ENCODE measurements at places on chromosomes 16 and 17. TPM values are rescaled to one million over a fixed set of nuclear protein-coding genes. Genes with fewer than 3 reads are reported as not detected.

DNA sequence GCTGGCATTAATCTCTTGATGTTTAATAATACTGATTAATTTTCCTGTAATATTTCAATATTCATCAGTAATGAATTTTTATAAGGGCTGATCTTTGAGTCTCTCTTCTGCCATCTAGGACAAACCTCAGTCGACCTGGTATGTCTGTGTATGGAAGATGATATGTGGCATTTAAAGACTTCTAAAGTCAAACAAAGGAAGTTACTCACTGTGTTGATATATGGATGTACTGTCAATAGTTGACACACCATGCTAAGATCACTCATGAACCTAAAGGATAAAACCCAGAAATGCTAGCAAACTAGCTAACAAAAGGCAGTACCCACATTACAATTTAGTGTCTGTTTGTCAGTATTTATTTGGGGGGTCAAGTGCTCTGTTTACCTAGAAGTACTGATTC is 380.7 kb upstream of the GOT2 start:
- H3K27ac ChIP-seq: no peak overlapping the region
- H3K4me1 ChIP-seq: no peaks in the 10 kb centered on the region
- no peak for DNase-seq
- no peaks in the 10 kb centered on the region for H3K27me3 ChIP-seq
- H3K4me3 ChIP-seq: no peak overlapping the region
- no peaks in the 10 kb centered on the region for H3K36me3 ChIP-seq

GRCh38 chr16:53973021-53973420 is 269.1 kb downstream of the FTO start:
- no peaks in the 10 kb centered on the region for H3K36me3 ChIP-seq
- no peak overlapping the region for H3K27ac ChIP-seq
- no peaks in the 10 kb centered on the region for H3K4me1 ChIP-seq
- H3K27me3 ChIP-seq: no peaks in the 10 kb centered on the region

DNA sequence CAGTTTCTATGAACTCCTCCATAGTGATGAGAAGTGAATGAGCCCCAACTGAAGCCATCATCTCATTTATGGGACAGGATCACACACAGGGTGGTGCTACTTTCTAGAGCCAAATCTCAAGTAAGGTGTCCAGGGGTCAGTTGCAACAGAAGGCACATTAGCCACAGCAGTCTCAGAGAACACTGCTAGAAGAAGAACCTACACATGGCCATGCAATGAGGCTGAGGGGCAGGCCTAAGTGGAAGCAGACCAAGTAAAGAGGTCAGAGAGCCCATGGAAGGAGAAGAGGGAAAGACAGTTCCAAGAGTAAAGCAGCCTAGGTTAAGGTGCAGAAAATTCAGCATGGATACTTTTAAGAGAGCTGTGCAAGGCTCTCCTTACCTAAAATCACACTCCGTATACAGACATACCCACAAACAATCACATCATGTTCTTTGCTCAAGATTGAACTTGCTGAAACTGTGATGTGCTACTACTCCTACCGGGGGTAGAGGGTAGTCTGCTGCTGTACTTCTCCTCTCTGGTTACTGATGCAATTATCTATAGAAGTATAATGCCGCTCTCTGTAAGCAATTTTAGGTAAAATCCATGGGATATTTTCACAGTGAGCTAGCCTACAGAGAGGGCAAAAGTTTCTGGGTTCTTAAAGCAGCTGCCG is 1.7 kb downstream of the ABCA8 start:
- peak overlapping the region; percentile 34 for H3K4me3 ChIP-seq
- no peaks in the 10 kb centered on the region for H3K4me1 ChIP-seq

- DNase-seq: no peak
- H3K4me1 ChIP-seq: no peaks in the 10 kb centered on the region
- no peaks in the 10 kb centered on the region for H3K36me3 ChIP-seq
- no peak overlapping the region for H3K27ac ChIP-seq
- H3K27me3 ChIP-seq: no peaks in the 10 kb centered on the region
- H3K4me3 ChIP-seq: no peak overlapping the region
These were observed 25.8 kb upstream of the TNFSF12 start for GRCh38 chr17:7523033-7523432.

DNA sequence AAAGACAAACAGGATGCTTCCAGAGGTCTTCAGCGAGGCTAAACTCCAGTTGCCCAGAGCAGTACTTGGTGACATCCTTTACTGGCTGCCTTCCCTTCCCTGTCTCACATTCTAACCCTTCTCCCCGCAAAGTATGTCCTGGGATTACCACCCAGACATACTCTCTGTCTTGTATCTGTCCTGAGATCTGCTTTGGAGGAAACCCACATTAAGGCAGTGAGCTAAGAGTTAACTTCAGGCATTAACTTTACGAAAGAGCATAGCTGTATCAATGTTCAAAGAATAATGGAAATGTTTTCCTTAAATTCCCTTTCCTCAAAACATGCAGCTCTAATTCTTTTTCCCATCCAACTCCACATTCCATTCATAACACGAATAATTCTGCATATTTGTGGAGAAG is 385.2 kb downstream of the NPIPA8 start:
- H3K36me3 ChIP-seq: no peaks in the 10 kb centered on the region
- no peak overlapping the region for H3K4me3 ChIP-seq
- no peaks in the 10 kb centered on the region for H3K4me1 ChIP-seq
- no peaks in the 10 kb centered on the region for H3K27me3 ChIP-seq

DNA sequence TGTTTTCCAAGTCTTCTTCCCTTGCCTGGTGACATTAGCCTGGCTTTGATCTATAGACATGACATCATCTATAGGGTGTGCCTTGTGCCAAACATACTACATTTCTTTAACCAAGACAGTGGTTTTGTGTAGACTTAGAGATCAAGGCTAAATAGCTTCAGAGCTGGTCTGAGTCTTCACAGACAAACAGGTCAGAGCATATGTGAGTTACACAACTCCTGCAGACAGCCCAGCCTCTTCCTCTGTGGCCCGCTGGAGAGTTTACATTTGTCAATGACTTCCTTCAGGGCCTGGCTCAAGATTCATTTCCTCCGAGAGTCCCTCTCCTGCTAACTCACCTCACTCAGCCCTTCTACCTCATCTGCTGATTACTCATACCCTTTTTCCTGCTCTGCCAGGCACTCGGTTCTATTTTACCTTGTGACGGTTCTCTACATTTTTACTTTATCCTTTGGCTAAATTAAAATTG is 73.1 kb upstream of the TANC2 start:
- H3K36me3 ChIP-seq: no peaks in the 10 kb centered on the region
- no peak overlapping the region for H3K4me3 ChIP-seq
- no peak for DNase-seq
- H3K4me1 ChIP-seq: peaks cover 3% of the 10 kb centered on the region
- H3K27me3 ChIP-seq: no peaks in the 10 kb centered on the region
- H3K27ac ChIP-seq: no peak overlapping the region

- H3K4me3 ChIP-seq: no peak overlapping the region
- H3K27me3 ChIP-seq: no peaks in the 10 kb centered on the region
- no peaks in the 10 kb centered on the region for H3K36me3 ChIP-seq
- no peaks in the 10 kb centered on the region for H3K4me1 ChIP-seq
These were observed 377.1 kb downstream of the CNTNAP4 start for GRCh38 chr16:76654088-76654820.

The FBXO39 gene
- 2.0 TPM for total RNA-seq

The PRR35 gene
- total RNA-seq: not detected
